ENCODE measurements at places on chromosomes 11 and 22.

- no peak for DNase-seq
These were observed 27.5 kb downstream of the SAA4 start for GRCh38 chr11:18209058-18209457.

DNA sequence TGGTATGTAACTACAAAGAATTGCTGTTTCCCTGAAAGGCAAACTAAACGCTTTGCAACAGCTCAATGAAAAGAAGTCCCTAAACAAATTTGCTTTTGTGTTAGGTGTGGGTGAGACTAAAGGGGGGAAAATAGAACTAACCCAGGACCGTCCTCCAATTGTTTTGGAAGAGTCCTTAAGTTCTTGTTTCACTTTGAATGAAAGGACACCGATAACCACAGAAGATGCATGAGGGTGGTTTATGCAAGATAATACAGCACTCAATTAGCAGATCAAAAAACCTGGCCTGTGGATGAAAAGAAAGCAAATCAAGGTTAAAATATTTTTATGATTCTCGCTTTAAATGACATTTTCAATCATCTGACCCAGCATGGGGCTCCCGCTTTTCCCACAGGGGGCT is 304.5 kb upstream of the SYN3 start:
- DNase-seq, result no peak

- DNase-seq, result no peak
These were observed 56.0 kb downstream of the COPB1 start for GRCh38 chr11:14443638-14444037.

DNA sequence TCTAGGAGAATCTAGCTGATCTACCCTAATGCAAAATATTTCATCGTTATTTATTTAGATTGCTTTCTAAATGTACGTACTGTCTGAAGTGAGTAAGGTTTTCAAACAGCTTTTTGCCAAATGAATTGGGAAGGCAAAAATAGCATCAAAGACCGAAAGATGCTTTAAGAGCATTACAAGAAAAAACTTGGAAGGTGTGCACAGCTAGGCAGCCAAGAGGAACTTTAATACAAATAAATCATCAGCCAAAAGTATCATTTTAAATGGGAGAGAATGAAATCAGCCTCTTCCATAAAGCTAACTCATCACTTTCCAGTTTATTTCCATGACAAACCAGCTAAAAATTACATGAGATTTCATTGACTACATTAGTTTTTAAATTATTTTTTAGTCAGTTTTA is 30.2 kb upstream of the CFAP300 start:
- DNase-seq, result no peak

- no peak for DNase-seq
These were observed 6.2 kb downstream of the GRAP2 start for GRCh38 chr22:39907047-39907446.

DNA sequence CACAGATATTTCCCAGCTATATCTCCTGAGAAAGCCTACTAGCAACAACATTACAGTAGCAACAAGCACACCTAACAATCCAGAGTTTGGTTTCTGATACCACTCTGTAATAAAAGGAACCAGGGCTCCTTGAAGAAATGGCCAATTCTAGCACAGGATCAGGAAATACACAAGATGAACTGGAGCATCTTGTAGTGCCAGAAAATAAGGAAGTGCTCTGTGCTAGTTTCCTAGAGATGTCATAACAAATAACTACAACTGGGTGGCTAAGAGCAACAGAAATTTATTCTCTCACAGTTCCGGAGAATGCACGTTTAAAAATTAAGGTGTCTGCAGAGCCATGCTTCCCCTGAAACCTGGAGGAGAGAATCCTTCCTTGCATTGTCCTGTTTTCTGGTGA is 217.8 kb downstream of the KIRREL3 start:
- DNase-seq, result no peak

DNA sequence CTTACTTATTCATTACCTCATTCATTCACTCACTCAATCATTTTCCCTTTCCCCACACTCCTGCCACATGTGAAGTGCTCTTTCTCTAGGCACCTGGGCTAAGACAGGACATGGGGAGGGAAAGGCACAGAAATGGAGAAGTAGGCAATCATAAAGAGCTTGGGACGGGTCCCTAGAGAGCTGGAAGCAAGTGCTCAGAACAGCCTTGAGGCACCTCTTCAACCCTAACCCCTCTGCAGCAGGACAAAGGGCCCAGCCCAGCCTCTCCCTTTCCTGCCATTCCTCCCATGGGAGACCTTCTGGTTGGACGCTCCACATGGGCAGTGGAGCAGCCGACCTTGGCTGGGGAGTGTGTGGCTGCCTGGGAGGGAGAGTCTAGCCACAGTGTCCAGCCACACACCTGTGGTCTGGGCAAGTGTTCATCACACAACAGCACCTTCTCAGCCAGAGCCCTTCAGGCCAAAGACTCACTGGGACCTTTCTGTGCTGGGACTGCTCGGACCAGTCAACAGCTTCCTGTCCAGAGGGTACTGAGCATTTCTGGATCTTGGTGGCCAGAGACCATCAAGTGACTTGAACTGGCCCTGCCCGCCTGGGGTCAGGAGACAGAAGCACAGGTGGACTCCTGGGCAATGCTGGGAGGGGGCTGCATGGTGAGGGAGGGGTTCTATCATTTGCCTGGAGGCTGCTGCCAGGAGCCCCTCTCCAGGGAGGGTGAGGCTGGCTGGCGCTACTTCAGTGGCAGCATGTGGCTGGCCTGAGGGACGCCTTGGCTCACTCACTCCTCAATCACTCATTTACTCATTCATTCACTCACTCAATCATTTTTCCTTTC is 1.0 kb upstream of the MUC5AC start:
- DNase-seq, result no peak

- DNase-seq, result no peak
These were observed 231.2 kb downstream of the NTM start for GRCh38 chr11:131601586-131601985.
